Hematopoietic multipotent progenitor cell treated with erythropoietin and hydrocortisone succinate and interleukin-3 and kit ligand, for 4 days (in vitro differentiated cells): ENCODE measurements at places on chromosomes 4 and X.

DNA sequence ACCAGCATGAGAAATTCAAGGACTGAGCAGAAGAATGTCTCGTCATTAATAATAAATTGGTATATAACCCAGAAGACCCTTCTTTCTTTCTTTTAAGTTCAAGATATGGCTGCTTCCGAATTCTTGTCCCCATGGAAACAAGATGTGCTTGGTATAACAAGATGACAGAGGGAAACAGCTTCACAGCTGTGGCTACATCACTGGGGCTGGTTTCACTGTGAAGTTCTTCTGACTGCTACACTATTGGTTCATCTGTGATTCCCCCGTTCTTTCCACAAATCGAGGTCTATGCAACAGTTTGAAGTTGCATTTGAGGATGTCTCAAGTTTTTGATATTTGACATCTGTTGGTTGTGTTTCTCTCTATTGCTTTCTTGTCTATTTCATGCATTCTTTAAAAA, 12.3 kb upstream of the DTHD1 start:
- DNase-seq: no peak

DNA sequence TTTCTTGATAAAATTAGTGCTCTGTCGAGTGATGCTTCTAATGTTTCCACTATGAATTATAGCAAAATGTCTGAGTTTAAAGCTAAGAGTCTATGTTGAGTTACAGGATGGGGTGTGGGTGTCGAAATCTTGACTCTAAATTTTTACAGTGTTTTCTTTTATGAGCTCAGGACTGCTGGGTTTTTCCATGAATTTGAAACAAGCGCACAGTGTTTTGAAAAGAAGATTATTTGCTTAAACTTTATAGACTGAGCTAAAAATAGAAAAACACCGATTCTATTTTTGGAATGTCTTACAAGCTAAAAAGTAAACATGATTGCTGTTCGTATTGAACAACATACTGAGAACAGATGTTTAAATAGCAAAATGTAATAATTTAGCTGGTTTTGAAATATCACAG, 7.5 kb downstream of the PTTG2 start:
- no peak for DNase-seq

- DNase-seq: peak; percentile 13
Measured at GRCh38 chr4:100754751-100755150, 236.9 kb upstream of the EMCN start.

- no peak for DNase-seq
Measured at GRCh38 chr4:166399021-166399420, 526.0 kb downstream of the TLL1 start.

- DNase-seq: no peak
Measured at GRCh38 chr4:101334963-101335572, 12.3 kb downstream of the PPP3CA start.

DNA sequence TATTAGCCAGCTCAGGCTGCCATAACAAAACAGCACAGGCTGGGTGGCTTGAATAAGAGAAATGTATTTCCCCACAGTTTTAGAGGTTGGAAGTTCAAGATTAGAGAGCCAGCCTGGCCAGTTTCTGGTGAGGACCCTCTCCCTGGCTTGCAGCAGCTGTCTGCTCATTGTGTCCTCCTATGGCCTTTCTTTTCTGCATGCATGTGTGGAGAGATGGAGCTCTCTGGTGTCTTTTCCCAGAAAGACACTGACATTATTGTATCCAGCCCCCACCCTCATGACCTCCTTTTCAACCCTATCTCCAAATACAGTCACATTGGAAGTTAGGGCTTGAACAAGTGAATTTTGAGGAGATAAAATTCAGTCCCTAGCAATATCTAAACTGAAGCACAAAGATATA, 263.8 kb upstream of the PABPC4L start:
- DNase-seq: no peak

DNA sequence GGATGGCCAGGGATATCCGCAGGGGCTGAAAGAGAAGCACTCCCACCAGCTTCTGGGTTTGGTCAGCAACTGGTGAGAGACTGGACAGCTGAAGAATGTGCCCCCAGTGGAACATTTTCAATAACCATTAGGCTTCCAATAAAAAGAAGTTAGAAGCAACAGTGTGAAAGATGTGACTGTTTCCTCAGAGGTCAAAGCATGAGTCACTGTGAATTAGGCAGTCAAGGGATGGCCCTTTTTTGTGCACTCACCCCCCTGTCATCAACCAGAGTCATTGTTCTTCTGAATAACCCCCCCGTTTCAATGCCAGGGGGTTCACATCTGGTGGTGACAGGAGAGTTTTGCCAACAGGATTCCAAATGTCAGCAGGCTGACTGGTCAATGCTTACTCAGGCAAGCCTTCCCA, 74.6 kb upstream of the SH3RF1 start:
- DNase-seq: no peak

- no peak for DNase-seq
Measured at GRCh38 chrX:130055103-130055502, 55.2 kb downstream of the ELF4 start.

- DNase-seq: no peak
Measured at GRCh38 chrX:11309220-11309619, 16.0 kb downstream of the AMELX start.

- no peak for DNase-seq
Measured at GRCh38 chr4:111736516-111736915, 408.7 kb upstream of the FAM241A start.

GRCh38 chr4:140135529-140136088, 18.4 kb downstream of the MAML3 start:
- DNase-seq: no peak

DNA sequence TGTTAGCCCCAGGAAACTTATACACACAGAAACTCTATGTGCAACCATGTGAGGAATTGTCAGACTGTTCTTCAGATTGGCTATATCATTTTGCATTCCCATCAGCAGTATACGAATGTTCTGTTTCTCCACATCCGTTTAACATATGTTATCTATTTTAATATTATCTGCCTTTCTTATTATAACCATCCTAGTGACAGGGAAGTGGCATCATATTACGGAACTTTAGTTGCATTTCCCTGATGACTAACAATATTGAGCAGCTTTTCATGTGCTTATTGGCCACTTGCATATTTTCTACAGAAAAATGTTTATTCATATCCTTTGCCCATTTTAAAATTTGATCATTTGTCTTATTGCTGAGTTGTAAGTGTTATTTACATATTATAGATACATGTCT, 36.5 kb upstream of the IL15 start:
- DNase-seq: no peak

- DNase-seq: peak; percentile 38
Measured at GRCh38 chr4:82561786-82562563, at the start of gene TMEM150C. Gene TMEM150C (minus strand): TSS chr4:82561988. CDS start chr4:82504657, 57,331 bp downstream.

- DNase-seq: peak; percentile 67
Measured at GRCh38 chr4:156378033-156378665, 424.5 kb upstream of the CTSO start.

GRCh38 chr4:96887857-96888256, 1048.0 kb downstream of the PDHA2 start:
- no peak for DNase-seq

DNA sequence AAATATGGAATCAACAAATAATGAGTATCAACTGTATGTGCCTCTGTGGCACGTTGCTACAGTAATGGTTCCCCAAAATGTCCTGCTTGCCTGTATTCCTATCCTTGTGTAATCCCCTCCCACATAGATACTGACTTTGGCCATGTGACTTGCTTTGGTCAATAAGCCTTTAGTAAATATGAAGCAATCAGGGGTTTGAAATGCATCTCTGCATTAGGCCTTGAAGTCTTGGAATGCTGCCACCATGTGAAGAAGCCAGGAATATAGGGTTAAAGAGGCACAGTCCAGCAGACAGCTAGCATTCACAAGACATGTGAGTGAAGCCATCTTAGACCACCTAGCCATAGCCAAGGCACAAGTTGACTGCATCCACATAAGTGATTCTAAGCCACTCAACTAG, 190.9 kb downstream of the GABRB1 start:
- no peak for DNase-seq

DNA sequence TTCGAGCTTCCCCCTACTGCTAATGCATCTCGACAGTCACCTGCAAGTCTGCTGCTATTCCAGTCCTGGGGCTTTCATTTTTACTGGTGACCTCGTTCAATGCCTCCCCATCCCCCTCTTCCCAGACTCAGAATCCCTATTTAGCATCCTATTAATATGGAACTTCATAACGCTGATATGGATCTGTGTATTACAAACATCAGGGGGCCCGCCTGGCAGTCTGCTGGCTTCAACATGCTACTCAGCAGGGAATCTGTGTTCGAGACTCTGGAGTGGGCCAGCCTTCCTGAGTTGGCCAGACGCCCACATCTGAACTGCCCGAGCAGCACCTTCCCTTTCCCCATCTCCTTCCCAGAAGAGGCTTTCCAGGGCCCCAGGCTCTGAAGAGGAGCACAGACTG, 173.9 kb upstream of the PPARGC1A start:
- no peak for DNase-seq

DNA sequence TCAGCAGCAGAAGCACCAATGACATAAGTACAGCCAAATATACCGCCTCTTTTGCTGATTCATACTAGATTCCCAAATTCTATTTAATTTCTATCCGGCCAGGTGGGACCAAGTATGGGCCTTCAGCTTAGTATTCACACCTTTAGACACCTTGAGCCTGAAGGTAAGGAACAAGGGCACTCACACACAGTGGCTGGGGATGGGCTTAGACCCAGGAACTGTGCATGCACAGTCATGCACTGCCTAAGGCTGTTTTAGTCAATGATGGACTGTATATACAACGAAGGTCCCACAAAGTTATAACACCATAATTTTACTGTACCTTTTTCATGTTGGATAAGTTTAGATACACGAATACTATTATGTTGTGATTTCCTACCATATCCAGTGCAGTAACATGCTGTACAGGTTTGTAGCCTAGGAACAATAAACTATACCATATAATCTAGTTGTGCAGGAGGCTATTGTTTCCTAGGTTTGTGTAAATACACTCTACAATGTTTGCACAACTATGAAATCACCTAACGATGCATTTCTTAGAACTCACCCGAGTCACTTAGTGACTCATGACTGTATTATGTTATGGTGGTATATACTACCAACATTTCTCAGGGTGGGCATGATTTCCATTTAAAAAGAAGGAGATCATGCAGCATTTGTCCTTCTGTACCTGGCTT, 9.7 kb upstream of the CLNK start:
- DNase-seq: no peak

DNA sequence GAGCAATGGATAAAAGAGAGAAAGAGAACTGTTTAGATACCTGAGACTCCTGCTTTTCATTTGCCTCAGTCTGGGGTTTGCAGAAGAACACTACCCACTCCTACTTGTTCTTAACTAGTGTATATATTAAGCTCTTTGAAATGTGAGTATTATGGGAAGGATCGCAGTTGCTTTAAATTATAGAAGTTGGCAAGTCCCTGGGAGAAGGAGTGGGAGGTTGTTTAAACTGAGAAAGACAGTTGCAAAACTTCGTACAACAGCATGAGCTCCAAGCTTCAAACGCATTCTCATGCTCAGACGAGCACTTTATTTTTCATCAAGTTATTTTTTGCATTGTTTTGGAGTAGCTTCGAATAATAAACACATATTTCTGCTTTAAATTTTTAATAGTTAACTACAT, 88.1 kb upstream of the C1QTNF7 start:
- DNase-seq: no peak

DNA sequence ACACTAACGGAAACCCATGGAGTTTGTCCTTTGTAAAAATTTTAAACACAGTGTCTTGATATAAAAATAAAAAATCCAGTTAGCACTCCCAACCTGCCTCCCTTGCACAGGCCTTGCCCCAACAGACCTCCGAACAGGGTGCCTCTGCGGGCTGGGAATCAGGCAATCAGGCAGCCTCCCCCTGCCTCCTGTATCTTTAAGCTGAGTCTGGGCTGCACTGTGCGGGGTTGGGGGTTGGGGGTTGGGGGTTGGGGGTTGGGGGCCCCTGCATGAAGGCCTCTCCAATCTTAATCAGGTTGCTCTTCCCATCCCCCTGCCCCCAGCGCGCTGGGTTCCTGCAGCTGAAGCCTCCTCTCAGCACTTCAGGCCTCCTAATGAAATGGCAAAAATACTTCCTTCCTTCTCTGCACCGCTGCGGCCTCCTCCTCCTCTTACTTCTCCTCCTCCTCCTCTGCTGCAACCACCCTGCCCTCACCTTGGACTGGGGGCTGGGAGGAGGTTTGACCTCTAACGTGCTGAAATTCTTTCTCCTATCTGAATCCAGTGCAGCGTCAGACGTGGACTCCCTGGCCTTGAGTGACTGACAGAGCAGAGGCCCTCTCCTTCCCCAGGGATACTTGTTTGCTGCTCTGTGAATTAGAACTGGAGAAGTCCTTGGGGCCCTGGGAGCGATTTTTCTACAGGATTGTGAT, 26.6 kb downstream of the NLGN3 start:
- DNase-seq: peak; percentile 61

GRCh38 chr4:145719752-145720624, 40.0 kb downstream of the C4orf51 start:
- no peak for DNase-seq

DNA sequence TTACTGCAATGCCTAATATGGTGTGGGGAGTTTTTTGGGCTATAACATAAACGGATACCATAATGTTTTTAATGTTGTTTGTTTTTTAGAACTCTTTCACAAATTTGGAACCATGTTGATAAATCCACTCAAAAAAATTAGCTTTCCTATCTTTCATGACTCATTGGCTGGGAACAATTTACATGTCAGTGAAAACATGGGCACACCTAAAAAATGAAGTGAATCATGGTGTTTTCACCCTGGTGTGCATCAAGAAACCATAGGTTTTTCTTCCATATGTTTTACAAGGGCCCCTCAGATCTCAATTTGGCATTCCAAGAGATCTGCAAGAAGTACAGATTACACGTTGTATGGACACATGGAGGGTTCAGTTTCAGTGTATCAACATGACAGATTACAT, 207.1 kb downstream of the NWD2 start:
- DNase-seq: no peak

DNA sequence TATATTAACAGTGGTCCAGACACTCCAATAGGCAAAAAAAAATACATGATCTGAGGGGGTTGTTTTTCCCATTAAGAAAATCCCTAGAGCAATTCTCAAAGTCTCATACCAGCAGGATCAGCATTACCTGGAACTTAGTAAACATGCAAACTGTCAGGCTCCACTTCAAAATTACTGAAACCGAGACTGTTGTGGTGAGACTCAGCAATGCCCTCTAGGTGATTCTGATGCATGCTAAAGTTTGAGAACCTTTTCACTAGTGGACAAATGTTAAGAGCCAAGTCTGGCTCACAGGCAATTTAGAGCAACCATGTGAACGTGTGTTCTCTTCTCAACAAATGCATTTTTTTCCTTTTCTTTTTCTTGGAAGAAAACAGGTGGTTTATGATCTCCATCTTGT, 30.2 kb downstream of the NEK1 start:
- DNase-seq: no peak

DNA sequence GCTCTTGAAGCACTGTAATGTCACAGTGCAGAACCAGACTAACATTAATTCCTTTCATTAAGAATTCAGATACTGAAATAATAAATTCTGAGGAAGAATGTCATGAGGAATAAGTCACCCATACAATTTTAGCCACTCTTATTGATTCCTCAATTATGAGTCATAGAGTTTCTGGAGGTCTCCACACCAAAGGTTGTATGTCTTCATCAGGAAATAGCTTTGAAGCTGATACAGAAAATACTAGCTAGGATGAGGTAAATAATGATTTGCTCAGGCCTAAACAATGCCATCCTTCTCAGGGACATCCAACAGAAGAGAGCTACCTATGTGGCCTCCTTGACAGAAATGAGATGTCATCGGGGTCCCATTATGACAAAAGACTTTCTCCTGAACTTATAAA, 238.8 kb downstream of the OR13H1 start:
- no peak for DNase-seq

GRCh38 chrX:97372001-97372766, 488.5 kb downstream of the RPA4 start:
- no peak for DNase-seq

GRCh38 chr4:101186567-101187184, 160.7 kb downstream of the PPP3CA start:
- peak; percentile 27 for DNase-seq
